ENCODE measurements at places on chromosomes 13 and 19.
A peak's percentile ranks its signal among the peaks of the same experiment; 100 is the strongest.

DNA sequence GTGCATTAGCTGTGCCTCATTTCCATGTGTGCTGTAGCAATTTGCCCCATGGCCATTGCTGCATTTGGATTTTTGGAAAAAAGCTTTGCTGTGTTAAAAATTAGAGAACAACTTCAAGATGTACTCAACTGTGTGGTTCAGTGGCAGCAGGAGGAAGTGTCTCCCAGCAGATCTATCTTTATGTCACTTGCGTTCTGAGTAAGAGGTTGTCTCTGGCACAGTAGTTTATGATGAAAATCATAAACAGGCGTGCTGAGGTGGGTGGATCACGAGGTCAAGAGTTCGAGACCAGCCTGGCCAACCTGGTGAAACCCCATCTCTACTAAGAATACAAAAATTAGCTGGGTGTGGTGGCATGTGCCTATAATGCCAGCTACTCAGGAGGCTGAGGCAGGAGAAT is 29.0 kb upstream of the RNF17 start:
- DNase-seq: no peak

DNA sequence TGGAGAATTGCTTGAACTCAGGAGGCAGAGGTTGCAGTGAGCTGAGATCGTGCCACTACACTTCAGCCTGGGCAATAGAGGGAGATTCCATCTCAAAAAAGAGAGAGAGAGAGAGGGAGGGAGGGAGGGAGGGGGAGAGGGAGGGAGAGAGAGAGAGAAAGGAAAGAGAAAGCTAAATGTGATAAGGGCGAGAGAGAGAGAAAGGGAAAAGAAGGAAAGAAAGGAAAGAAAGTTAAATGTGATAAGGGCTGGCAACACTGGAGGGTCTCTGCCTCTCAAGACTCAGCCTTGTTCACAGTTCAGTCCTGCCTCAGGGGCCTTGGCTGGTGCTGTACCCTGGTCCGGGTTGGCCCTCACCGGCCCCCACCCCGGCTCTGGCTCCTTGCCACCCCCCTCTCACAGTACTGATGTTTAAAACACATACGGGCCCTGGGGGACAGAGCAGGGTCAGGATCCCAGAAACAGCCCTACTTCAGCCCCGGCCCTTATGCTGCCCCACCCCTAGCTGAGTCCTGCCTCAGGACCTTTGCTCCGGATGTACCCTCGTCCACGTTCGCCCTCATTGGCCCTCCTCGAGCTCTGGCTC is 3.5 kb downstream of the MAP1S start:
- no peak for DNase-seq

DNA sequence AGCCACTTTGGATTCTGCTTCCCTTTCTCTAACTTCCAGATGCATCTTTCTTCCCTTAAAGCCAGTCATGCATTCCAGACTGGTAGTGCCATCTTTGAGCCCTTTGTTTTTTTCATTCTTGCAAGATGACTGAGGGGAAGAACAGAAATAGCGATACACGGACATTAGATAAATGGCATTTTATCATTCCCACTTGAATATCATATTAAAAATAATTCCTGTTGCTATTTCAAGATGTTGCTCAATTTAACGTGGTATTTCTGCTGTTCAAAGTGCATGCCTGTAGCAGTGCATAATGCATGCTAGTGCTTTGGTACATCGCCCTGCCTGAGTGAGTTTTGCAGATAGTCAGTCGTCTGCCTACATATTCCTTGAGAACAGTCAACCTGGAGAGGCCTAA is 140.6 kb upstream of the FRY start:
- no peak for DNase-seq

- no peak for DNase-seq
Observed at GRCh38 chr19:31255174-31255799, 93.9 kb downstream of the TSHZ3 start.

DNA sequence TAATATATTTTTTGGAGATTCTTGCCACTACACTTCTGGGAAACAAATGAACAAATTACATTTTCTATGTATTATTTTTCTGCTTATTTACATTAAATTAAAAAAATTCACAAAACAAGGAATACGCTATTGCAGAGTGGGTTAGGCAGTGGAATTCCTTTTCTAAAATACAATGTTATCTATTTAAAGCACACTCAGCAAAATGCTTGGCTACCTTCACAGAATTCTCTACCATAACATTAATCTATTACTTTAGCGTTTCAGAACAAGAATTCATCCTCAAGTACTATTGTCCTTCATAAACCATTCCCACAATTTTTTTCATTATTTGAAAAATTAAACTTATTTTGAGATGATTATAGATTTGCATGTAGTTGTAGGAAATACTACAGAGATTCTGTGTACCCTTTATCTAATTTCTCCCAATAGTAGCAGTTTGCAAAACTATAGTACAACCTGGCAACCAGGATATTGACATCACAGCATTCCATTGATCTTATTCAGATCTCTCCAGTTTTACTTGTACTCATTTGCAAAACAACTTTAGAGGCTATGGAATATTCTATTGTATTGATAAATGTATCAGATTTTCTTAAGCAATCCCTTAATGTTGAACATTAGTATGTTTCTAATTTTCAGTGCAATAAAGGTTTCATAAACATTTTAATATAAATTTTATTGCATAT is 120.9 kb downstream of the DLEU7 start:
- no peak for DNase-seq

- peak; percentile 52 for DNase-seq
Observed at GRCh38 chr19:862581-863314, 3.3 kb downstream of the CFD start.

DNA sequence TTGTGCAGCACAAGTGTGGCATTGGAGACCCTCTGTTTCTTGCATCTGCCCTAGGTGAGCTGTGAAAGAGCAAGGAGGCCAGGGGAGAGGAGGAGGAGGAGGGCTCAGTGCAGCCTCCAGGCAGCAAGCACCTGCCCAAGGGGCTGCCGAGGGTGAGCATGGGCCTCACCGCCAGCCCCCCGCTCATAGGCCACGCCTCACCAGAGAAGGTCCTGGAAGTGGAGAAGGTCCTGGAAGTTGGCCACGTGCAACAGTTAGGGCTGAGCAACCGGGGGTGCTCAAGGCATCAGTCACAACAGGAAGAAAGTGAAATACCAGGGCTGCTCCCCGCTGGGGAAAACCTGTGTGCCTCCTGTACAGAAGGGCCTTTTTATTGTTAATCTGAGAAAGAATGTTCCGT is 168.9 kb downstream of the TEX29 start:
- no peak for DNase-seq

DNA sequence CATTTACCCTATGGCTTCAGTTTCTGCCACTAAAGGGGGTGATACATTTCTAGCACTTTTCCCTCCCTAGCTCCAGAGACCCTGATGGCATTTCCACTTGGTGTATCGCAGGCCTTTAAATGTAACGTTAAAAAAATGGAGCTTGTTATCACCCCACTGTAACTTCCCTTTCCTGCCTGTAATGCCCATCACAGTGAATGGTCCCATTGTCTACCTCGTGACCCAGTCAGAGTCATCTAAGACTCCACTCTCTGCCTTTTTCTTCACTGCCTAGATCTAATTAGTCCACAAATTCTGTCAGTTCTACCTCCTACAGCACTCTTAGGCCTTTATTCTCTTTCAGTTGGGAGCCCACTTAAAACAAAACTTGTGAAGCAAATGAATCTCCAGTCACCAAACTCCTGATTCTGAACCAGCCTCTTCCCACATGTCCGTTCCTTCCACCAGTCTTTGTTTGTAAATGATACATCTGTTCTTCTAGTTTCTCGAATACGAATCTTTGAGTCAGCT is 64.8 kb downstream of the NHLRC3 start:
- no peak for DNase-seq

DNA sequence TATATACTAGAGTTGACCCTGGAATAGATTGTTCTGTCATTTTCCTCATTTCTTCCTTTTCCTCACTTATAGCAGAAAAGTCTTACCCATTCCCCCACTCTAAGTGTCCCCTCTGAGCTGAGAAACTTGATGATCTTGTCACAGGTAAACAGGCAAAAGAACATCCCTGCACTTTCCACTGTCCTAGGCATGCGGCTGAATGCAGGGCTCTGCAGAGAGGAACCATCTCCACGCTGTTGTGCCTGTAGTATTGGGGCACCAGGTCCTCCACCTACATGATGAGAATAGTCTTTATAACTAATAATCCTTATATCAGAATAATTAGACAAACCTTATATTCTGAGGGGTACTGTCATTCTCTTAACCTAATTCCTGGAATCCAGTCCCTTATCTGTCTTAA is 211.3 kb downstream of the RBM26 start:
- no peak for DNase-seq

GRCh38 chr19:46756544-46756888 is 10.3 kb upstream of the STRN4 start:
- DNase-seq: no peak

DNA sequence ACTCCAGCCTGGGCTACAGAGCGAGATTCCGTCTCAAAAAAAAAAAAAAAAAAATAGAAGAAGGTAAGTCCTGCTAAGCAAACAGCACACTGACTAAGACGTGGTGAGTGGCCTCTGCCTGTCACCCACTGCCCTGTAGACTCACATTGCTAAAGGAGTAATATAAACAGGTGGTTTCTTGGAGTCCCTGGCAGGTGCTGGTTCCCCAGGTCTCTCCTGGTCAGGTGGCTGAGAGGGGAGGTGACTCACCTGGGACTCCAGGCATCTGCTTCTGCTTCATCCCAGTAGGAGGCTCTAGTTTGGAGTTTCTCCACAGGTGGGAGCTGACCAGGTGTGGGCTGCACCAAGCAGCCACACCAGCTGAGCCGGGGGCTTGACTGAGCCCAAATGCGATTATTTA is at the start of gene OR10H1:
OR10H1 (minus strand) TSS at position 359 of the 400 bp plus-strand sequence. CDS start 7,627 bp downstream, outside the sequence.
- DNase-seq: peak; percentile 5

- DNase-seq: no peak
Observed at GRCh38 chr19:47271949-47272348, 2.7 kb upstream of the INAFM1 start.

GRCh38 chr19:50233308-50233910 is 30.0 kb downstream of the MYH14 start:
- DNase-seq: no peak

DNA sequence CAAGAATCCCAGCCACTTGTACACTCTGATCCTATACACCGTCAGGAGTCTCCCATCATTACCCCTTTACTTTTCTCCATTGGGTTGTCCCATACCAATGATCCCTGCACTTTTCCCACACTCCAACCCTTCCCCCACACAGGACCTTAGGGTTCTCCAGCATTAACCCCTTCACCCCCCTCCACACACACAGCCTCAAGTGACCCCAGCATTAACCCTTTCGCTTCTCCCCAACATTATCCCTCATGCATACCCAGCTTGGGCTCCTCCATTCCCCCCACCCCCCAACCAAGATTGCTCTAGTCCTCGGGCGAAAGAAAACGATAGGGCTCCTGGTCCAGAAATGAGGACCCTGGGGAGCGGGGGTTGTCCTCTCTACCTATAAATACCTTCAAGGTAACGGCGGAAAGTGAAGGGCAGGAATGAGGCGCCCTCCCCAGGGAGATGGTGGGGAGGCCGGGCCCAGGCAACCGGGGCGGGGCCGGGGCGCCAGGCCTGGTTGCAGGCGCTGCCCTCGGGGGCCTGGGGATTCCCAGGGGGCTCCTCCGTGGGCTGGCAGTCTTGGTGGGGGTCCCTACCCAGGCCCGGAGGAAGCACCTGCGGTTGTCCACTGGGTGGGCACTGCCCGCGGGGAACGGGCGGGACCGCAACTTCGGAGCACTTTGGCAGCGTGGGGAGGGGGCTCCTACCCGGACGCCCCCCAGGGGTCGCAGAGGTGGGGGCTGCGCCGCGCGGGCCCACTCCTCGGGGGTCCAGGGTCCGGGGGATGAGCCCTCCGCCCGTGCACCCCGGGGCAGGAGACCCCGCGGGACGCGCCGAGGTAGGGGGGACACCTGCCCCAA is 757 bp downstream of the WIZ start:
- peak; percentile 27 for DNase-seq

DNA sequence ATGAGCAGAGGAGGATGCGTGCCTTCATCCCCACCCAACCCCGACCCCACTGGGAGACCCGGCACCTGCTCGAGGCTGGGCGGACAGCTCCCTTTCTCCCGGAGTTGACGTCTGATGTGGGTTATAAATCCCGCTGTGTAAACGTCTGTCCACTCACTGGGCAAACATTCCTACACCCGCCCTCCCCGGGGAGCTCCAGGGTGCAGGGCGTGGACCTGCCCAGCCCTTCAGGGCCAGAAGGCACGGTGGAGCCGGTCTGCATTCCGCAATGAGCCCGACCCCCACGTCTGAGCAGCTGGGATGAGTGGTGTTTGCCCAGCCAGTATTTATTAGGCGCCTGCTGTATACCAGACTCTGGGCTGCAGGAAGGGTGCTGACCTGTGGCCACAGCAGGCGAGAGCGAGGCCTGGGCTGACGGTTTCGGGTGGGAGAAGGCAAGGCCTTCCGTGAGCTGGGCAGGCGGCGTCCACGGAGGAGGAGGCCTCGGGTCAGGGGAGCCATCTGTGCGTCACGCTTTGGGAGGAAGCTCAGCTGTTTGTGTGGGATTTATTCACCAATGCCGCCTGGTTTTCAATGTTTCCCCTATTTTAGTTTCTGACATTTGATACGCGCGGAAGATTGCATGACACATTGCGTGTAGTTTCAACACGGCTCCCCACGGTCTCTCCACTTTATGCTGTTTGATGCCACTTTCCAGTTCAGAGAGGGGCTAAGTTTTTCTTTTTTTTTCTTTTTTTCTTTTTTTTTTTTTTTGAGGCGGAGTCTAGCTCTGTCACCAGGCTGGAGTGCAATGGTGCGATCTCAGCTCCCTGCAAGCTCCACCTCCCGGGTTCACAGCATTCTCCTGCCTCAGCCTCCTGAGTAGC is 2.0 kb downstream of the MISP start:
- no peak for DNase-seq

GRCh38 chr13:45786293-45786920 is 65.1 kb downstream of the SIAH3 start:
- peak; percentile 78 for DNase-seq

DNA sequence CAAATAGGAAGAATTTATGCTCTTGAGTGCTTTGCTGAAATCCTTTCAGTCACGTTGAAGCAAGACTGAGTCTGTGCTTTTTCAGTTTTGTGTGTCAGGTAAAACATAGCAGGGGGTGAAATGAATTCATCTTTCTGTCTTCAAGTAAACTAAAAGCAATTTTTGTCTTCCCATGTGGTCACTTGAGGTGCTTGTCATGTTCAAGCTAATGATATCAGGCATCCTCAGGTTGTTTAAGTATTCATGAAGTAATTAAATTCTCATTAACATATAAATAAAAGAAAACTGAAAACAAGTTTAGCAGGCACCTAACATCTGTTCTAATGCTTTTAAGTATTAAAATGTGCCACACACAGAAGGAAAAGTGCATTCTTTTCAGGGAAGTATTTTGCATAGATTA is 2701.3 kb downstream of the PCDH9 start:
- DNase-seq: no peak

DNA sequence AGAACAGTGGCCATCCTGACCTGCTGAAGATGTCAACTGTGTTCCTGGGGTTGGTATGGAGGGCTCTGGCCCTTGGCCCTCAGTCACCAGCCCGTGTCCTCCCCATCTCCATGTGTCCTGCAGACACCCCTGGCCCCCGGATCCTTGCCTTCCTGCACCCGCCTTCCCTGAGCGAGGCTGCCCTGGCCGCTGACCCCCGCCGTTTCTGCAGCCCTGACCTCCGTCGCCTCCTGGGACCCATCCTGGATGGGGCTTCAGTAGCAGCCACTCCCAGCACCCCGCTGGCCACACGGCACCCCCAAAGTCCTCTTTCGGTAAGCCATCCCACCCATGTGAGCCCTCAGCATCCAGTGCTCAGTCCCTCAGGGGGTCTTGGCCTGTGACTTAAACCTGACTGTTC is 24.8 kb downstream of the HIF3A start:
- DNase-seq: no peak

Data from RPMI8226 (cell line).